A549 (cell line): ENCODE measurements at places on chromosomes 5 and 9. TPM values are rescaled to one million over a fixed set of nuclear protein-coding genes. Genes with fewer than 3 reads are reported as not detected.

IL17B gene
- not detected in 3 replicates for polyA plus RNA-seq

SWI5 gene
- 45.3 to 49.3 TPM (median 45.6 TPM) in 3 replicates for polyA plus RNA-seq

CLIC3 gene
- 5.1 to 6.6 TPM (median 6.4 TPM) in 3 replicates for polyA plus RNA-seq

SLC1A3 gene
- polyA plus RNA-seq = not detected in 3 replicates

TEK gene
- polyA plus RNA-seq = 0.04 TPM in 1 of 3 replicates, not detected in the others

FAM169A gene
- polyA plus RNA-seq = 5.8 to 7.9 TPM (median 7.5 TPM) in 3 replicates

TAF1L gene
- polyA plus RNA-seq = 0.01 TPM in 1 of 3 replicates, not detected in the others

CARD6 gene
- polyA plus RNA-seq = 3.3 to 5.7 TPM (median 5.2 TPM) in 3 replicates

PCDHB2 gene
- 2.7 to 3.4 TPM (median 3.0 TPM) in 3 replicates for polyA plus RNA-seq

PCDHA13 gene
- polyA plus RNA-seq = not detected in 3 replicates

KCTD16 gene
- polyA plus RNA-seq = 0.10 to 0.17 TPM (median 0.15 TPM) in 3 replicates

TSSK1B gene
- not detected in 3 replicates for polyA plus RNA-seq

NPR3 gene
- 16.4 to 18.0 TPM (median 18.0 TPM) in 3 replicates for polyA plus RNA-seq

COL15A1 gene
- polyA plus RNA-seq = 0.09 to 0.15 TPM (median 0.12 TPM) in 3 replicates

KIAA0825 gene
- polyA plus RNA-seq = 0.54 to 0.75 TPM (median 0.57 TPM) in 3 replicates

ARID3C gene
- 0.08 to 0.10 TPM (median 0.09 TPM) in 3 replicates for polyA plus RNA-seq

ZNF300 gene
- polyA plus RNA-seq = 4.5 to 5.7 TPM (median 5.5 TPM) in 3 replicates

ANKHD1 gene
- polyA plus RNA-seq = 44.8 to 46.9 TPM (median 46.3 TPM) in 3 replicates

RANBP17 gene
- polyA plus RNA-seq = 3.0 to 3.4 TPM (median 3.4 TPM) in 3 replicates

ZDHHC11B gene
- polyA plus RNA-seq = 0.97 to 1.4 TPM (median 1.0 TPM) in 3 replicates

QRFP gene
- not detected in 3 replicates for polyA plus RNA-seq

SAXO1 gene
- polyA plus RNA-seq = not detected in 3 replicates

KIF4B gene
- 0.05 to 0.11 TPM (median 0.10 TPM) in 3 replicates for polyA plus RNA-seq

SPINK6 gene
- polyA plus RNA-seq = 0.79 to 1.2 TPM (median 1.0 TPM) in 3 replicates

SH3TC2 gene
- polyA plus RNA-seq = 0.30 to 0.55 TPM (median 0.34 TPM) in 3 replicates

SEC61B gene
- 274 to 284 TPM (median 275 TPM) in 3 replicates for polyA plus RNA-seq

FST gene
- polyA plus RNA-seq = 2.0 to 3.8 TPM (median 2.6 TPM) in 3 replicates

MOB3B gene
- 5.7 to 7.6 TPM (median 6.4 TPM) in 3 replicates for polyA plus RNA-seq

RFESD gene
- polyA plus RNA-seq = 1.6 to 2.1 TPM (median 2.0 TPM) in 3 replicates

BTNL9 gene
- polyA plus RNA-seq = 1.2 to 1.8 TPM (median 1.5 TPM) in 3 replicates

UGT3A1 gene
- polyA plus RNA-seq = not detected in 3 replicates

SOHLH1 gene
- polyA plus RNA-seq = not detected in 3 replicates

NUTM2G gene
- not detected in 3 replicates for polyA plus RNA-seq

PCDHA3 gene
- polyA plus RNA-seq = 0.84 to 1.0 TPM (median 0.88 TPM) in 3 replicates

FOXD4L6 gene
- not detected in 3 replicates for polyA plus RNA-seq

SURF2 gene
- polyA plus RNA-seq = 34.9 to 36.9 TPM (median 35.6 TPM) in 3 replicates

C5orf52 gene
- polyA plus RNA-seq = not detected in 3 replicates

SEMA6A gene
- polyA plus RNA-seq = not detected in 3 replicates

CATSPER3 gene
- polyA plus RNA-seq = 0.22 to 0.62 TPM (median 0.41 TPM) in 3 replicates

EMB gene
- 4.6 to 5.2 TPM (median 4.6 TPM) in 3 replicates for polyA plus RNA-seq

GRXCR2 gene
- polyA plus RNA-seq = not detected in 3 replicates

FBN2 gene
- 22.4 to 30.8 TPM (median 22.7 TPM) in 3 replicates for polyA plus RNA-seq

HMCN2 gene
- 0.01 to 0.04 TPM in 2 of 3 replicates, not detected in the other for polyA plus RNA-seq

SLC26A2 gene
- 28.4 to 33.5 TPM (median 32.2 TPM) in 3 replicates for polyA plus RNA-seq

SHROOM1 gene
- 5.4 to 7.2 TPM (median 6.0 TPM) in 3 replicates for polyA plus RNA-seq

PCDHGC5 gene
- 0.03 TPM in 1 of 3 replicates, not detected in the others for polyA plus RNA-seq

MYMK gene
- not detected in 3 replicates for polyA plus RNA-seq

HMMR gene
- 30.7 to 38.4 TPM (median 34.0 TPM) in 3 replicates for polyA plus RNA-seq

OR1Q1 gene
- 0.10 to 0.11 TPM in 2 of 3 replicates, not detected in the other for polyA plus RNA-seq

LHFPL2 gene
- polyA plus RNA-seq = 33.4 to 44.3 TPM (median 41.7 TPM) in 3 replicates

MEGF10 gene
- not detected in 3 replicates for polyA plus RNA-seq

GABRA6 gene
- polyA plus RNA-seq = not detected in 3 replicates

HEMGN gene
- polyA plus RNA-seq = not detected in 3 replicates

ARHGEF28 gene
- 14.8 to 17.6 TPM (median 17.0 TPM) in 3 replicates for polyA plus RNA-seq

TLR4 gene
- 0.04 to 0.08 TPM (median 0.05 TPM) in 3 replicates for polyA plus RNA-seq

MZB1 gene
- 0.09 to 0.14 TPM in 2 of 3 replicates, not detected in the other for polyA plus RNA-seq

FBLL1 gene
- polyA plus RNA-seq = 0.06 to 0.21 TPM (median 0.16 TPM) in 3 replicates

BTNL3 gene
- not detected in 3 replicates for polyA plus RNA-seq

SH3GL2 gene
- 0.03 to 0.25 TPM (median 0.04 TPM) in 3 replicates for polyA plus RNA-seq
